ENCODE measurements at places on chromosomes 3 and 15.

DNA sequence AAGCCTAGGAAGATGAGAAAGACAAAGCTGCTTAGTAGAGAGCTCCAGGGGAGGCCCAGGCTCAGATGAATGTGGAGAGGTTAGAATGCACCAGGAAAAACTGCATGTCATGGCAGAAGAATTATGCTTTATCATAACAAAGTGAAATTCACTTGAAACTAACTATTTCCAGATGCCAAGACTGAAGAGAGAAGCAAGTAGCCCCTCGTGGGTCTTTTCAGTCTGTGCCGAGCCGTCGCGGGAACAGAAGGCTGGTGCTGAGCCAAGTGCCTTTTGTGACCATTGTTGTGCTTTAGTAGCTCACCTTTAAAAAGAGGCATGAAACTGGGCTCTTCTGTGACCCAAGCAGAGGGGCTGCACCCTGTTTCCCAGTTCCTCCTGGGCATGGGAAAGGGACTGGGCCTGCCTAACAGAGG is 73.2 kb downstream of the CHDH start:
- no peak for DNase-seq

DNA sequence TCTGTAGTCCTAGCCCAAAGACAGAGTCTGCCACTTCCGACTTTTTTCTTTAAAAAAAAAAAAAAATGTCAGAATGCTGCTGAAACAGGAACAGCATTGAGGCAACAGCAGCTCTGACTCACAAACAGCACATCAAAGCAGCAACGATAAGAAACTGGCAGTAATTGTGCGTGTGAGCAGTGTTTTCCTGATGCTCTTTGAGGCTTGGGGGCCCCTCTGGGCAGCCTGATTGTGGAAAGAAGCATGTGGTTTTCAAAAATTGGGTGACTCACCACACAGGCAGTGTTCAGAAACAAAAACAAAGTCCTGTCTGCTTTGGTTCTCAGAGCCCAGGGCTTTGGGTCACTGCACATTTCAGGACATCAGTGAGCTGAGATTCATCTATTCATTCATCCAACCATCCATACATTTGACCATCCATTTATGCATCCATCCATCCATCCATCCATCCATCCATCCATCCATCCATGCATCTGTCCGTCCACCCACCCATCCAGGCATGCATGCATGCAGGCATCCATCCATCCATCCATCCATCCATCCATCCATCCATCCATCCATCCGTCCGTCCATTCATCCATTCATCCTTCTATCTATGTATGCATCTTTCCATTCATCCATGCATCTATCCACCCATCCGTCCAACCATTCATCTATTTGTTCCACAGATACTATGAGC is 308.4 kb downstream of the RPLP1 start:
- DNase-seq, result no peak

DNA sequence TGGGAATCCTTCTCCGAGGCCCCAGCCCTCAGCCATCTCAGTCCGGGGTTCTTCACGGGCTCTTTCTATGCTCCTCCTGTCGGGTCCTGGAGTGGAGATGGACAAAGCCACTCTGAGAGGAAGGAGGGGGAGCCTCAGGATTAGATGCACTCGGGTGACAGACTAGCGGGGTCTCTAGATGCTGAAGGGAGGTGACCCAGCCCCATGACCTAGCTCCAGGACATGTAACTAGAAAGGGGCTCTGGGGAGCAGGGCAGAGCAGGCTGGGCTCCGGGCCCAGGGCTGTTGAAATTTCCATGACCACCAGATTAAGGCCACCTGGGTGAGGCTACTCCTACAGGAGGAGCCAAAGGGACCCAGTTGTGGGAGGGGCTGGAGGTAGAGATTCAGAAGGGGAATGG is 14.8 kb upstream of the SKIC8 start:
- no peak for DNase-seq

GRCh38 chr3:187709155-187709554 is 6.8 kb upstream of the RTP2 start:
- no peak for DNase-seq

- no peak for DNase-seq
Observed at GRCh38 chr15:25335279-25335678, 103.5 kb downstream of the UBE3A start.

GRCh38 chr3:24624938-24625681 is 130.5 kb upstream of the THRB start:
- DNase-seq, result no peak

DNA sequence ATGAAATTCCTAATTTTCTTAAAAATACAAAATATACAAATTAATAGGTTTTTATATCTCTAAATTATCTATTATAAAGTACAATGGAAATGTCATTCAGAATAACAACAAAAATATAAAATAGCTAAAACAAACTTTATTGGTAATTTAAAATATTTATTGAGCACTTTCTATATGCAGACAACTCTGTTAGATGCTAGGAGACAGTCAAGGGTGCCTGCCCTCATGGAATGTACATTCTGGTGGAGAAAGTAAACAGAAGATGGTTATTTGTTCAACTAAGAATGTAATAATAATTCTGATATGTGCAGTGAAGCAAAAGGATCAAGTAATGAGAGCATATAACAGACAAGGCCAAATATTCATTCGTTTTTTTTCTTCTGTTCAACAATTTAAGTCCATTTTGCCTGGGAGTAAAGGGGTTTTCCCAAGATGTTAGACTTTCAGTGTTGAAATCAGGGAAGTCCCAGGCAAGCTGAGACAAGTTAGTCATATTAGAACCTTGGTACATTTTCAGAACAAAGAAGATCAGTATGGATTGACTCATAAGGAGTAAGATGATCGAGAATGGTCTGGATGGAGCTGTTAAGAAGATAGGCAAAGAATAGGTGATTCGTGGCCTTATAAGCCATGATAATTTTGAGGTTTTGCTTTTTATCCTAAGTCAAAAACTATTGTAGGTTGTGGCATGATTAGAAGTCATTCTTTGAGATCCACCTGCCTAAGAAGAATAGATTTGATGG is 150.2 kb upstream of the MLF1 start:
- DNase-seq, result no peak

- DNase-seq, result no peak
Observed at GRCh38 chr3:28039234-28039633, 202.2 kb upstream of the CMC1 start.

GRCh38 chr3:158313338-158313927 is 203.5 kb downstream of the RSRC1 start:
- no peak for DNase-seq

DNA sequence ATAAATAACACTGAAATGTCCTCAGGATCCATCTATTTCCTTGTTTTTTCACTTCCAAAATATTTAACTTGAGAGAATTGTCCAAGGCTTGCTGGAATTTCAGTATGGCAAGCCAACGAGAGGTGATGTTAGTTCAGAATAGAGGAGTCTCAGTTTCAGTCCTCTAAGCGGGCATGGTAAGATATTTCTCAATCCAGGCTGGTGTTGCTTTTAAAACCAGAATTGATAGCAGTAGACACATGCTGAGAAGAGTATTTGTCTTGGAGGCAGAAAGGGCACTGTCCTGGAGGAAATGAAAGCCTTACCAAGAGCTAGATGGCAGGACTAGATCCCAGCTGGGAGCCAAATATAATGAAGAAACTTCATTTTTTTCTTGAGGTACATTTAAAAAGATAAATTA is 23.1 kb downstream of the PHLDB2 start:
- no peak for DNase-seq

- no peak for DNase-seq
Observed at GRCh38 chr3:48433472-48434118, 3.7 kb upstream of the PLXNB1 start.

- DNase-seq, result no peak
Observed at GRCh38 chr15:69843276-69843899, 254.3 kb downstream of the TLE3 start.

- no peak for DNase-seq
Observed at GRCh38 chr3:148729476-148730055, 31.9 kb downstream of the AGTR1 start.

DNA sequence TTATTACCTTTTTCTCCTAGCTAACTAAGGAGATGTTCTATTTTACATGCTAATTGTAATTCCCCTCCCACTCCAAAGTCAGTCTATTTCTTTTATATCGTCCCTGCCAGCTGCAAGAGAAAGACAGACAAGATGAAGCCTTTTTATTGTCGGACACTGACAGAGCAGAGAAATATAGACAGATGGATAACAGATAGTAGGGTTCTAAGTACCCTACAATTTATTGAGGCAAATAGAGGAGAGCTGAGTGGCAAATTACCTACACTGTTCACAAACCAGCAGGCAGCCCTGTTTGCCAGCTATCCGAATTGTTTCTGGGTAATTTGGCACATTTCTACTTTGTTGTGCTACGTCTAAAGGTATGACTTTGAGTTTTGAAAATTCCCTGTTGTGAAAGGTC is 392.3 kb upstream of the ZNF717 start:
- no peak for DNase-seq

- no peak for DNase-seq
Observed at GRCh38 chr3:124972457-124972856, 37.9 kb upstream of the MUC13 start.
